ENCODE measurements at places on chromosomes 7 and 10.

DNA sequence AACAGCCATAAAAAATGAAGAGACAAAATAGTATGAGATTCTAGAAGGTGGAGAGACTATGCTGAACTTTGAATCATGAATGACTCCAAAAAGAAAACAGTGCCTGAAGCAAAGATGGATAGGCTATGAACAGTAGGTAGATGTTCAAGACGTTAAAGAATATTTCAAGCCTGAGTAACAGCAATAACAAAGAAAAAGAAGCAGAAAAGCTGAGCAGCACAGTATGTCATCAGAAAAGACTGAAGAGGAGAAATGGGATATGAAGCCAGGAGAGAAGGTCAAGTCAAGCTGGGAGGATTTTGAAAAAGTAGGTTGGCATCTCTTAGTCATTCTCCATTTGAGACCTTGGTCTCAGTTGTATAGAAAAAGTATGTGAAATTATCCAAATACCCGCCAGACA, 484.4 kb downstream of the SORCS1 start:
- DNase-seq, result no peak

DNA sequence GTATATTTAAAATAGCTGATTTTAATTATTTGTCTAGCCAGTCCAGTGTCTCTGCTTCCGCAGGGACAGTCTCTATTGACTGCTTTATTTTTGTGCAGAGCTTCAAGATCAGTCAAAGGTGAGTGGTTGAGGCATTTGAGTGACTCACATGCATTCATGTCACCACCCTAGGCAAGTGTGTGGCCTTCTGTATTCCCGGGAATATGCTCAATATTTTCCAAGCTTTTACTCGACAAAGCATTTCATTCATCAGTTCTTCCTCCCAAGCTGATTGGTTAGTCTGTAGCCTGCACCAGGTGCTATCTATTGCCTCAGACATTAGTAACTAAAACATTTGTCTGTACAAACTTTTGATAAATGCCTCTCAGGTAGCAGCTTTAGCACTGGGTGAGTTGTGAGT, 471.5 kb upstream of the NRG3 start:
- no peak for DNase-seq

GRCh38 chr10:64486149-64486548, 964.9 kb downstream of the REEP3 start:
- DNase-seq, result no peak

DNA sequence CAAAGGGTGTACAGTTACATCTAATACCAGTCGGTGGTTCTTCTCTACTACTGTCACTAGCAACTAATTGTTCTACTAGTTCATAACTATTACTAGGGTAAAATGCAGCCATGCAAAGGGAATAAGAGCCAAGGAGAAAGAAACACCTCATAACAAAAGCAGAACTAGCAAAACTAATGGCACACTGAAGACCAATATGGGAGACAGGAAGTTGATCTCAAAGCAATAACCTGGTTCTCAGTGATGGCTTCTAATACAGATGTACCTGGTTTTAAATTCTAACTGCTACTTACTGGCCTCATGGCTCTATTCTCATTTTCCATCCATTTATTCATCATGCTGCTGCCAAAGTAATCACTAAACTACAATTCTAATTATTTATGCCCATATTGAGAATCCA, 170.3 kb downstream of the SEMA3E start:
- no peak for DNase-seq

DNA sequence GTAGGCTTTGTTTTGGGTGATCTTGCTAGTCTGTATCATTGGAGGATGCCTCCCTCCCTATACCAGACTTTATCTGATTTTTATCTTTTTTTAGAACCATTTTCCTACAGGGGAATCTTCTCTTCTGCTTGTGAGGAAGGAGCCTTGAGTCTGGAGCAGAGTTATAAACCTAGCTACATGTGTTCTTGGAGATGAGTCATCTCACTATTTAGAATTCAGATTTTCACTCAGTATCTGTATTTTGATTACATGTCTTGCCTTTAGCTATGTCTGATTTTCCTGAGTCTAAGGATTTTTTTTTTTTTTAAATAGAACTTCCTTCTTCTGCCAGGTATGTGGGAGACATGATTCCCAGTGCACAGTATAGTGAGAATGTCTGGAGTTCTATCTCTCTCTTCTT, 211.6 kb upstream of the MBL2 start:
- DNase-seq, result no peak

GRCh38 chr10:15197911-15198310, 29.4 kb upstream of the NMT2 start:
- no peak for DNase-seq

DNA sequence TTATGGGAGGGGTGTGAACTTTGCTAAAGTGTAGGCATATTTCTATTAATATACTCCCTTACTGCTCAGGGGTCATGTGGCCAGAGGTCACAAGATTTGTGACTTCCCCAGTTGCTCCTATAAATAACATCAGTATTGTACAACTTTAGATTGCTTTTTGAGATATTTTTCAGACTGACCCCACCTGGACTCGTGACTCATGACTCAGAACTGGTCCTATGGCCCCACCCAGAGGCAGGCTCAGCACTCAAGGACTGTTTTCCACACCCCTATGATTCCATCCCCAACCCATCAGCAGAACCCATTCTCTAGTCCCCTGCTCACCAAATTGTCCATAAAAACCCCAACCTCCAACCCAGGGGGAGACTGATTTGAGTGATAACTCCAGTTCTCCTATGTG, 2.7 kb upstream of the CUL2 start:
- no peak for DNase-seq

GRCh38 chr7:155862123-155862892, 50.0 kb upstream of the SHH start:
- no peak for DNase-seq

- DNase-seq, result no peak
These were observed 221.3 kb downstream of the SKIDA1 start for GRCh38 chr10:21304198-21304597.

DNA sequence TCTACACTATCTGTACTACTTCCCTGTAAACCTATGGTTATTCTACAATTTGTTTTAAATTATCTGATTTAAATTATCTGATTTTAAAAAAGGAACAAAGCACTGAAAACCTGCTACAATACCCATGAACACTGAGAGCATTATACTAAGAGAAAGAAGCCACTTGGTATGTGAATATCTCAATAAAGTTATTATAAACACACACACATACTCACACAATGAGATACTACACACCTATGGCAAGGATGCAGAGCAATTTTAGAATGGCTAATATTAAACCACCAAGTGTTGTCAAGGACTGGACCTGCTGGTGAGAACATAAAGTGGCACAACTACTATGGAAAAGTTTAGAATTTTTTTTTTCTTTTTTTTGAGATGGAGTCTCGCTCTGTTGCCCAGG, 82.7 kb downstream of the IGF2BP3 start:
- DNase-seq, result no peak

DNA sequence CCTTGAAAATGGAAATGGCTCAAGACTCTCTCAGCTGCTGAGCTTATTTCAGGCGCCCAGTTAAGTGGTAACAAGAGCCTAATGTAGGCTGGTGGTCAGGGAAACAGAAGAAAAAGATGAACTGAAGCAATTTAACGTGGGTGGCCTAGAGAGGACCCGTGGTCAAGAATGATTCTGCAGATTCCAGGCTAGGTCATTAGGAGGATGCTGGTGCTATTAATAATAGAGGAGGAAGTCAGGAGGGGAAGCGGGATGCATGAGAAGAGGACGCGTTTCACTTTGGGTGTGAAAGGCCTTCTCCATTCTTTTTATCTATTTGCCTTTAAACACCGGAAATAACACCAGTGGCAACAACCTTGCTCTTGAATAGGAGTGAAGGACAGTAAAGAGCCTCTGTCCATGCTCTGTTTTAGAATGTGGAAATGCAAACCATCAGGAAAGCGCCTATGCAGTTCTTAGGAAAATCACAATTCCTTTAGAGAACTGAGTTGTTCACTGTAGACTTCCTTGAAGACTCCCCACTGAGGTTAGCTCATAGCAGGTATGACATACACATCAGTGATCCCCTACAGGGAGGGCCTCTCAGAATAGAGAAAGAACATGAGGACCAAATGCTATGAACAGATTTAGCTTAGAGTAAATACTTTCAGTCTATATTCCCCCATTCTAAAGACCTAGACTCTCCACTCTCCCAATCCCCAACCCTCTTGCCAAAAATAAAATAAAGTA, 8.6 kb downstream of the LIPA start:
- DNase-seq, result no peak

DNA sequence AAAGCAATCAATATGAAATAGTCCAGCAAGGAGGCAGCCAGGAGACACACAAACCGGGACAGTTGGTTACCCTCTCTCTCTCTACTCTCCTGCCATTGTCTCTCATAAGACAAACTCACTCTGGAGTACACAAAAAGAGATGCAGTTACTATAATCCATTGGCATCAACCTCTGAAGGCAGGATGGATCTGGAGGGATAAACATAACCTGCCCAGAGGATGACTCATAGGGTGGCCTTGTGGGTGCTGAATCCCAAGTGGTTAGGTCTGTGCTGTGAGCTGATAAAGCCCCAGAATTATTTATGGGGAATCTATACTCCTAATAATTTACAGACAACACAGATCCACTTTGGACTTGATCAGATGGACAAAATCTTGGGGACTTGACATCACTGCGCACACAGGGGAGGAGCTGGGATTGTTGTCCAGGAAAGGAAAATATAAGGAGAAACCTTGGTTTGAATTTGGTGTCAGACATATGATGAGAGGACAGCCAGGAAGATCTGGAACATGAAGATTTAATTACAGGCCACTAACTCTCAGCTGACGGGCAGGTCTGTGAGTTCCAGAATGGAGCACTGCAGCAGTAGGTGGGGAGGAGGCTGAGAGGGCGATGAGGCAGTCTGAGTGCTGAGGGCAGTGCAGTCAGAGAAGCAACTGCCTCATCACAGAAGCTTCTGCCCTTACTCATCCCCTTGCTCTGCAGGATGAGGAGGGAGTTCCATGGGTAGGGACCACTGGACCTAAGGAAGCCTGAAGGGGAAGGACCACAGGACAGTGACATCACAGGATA, 113.9 kb upstream of the PRSS58 start:
- no peak for DNase-seq

- DNase-seq, result no peak
These were observed 39.7 kb upstream of the SAMD8 start for GRCh38 chr10:75071756-75072155.

DNA sequence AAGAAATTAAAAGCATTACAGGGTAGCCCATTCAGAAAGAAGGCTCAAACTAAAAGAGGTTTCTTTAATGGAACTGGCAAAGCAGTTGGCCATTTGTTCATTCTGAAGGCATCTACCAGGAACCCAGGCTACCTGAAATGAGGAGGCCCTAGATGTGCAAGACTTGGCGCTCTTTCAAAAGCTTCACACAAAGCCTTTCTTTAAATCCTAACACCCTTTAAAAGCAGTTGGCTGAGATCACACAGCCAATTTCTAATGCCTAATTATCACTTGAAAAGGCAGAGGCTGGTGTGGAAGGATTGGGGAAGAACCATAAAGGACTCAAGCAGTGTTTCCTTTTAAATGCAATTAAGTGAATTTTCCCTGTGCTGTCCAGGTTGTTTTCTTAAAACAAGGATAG, 23.2 kb downstream of the PPP1R17 start:
- no peak for DNase-seq

- no peak for DNase-seq
These were observed 96.1 kb downstream of the SH3PXD2A start for GRCh38 chr10:103759100-103759781.

DNA sequence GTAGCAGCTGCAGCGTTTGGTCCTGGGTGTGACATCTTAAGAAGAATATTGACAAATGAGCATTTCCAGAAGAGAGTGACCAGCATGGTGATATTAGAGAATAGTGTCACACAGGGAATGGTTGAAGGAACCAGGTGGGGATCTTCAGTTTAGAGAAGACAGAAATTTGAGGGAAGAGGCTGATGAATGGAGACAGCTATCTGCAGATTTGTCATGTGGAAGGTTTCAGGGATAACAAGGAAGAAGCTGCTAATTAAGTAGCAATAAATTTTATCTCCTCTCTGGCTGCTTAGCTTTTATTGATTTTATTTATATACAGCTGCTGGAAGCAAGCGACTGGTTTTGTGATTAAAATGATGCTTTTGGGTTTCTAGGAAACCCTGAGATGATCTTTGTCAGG, 26.0 kb downstream of the SDK1 start:
- no peak for DNase-seq

DNA sequence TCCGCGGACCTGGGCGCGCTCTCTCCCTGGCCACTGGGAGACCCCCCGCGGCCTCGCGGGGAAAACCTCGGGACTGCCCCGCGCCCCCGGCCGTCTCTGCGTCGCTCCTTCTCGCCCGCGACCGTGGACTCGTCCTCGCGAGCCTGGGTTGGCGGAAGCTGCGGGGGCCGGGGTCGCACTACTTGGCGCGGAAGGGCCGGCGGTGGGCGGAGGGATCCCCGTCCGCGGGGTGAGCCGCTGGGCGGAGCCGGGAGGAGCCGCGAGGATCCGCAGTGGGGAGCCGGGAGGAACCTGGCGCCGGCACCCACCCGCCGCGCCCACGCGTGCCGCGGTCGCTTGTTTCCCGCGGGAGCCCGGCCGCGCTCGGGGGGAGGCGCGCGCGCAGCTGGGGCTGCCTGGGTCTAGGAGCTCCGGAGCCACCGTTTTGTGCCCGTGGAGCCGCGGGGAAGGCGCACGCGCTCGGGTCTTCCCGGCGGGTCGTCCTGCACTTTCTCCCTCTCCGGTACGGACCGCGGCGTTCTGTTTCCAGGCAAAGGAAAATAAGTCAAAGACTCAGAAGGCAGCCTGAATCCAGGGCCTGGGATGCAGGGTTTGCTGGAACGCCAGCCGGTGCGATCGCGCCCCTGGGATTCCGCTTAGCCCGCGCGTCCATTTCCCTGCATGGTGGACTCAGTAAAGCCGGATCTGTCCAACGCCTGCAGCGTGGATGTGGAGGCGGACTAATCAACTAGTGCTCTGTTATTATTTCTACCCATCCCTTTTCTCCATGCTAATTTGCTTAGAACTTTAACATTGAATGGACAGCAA, 28.7 kb upstream of the KMT2C start:
- peak; percentile 23 for DNase-seq

DNA sequence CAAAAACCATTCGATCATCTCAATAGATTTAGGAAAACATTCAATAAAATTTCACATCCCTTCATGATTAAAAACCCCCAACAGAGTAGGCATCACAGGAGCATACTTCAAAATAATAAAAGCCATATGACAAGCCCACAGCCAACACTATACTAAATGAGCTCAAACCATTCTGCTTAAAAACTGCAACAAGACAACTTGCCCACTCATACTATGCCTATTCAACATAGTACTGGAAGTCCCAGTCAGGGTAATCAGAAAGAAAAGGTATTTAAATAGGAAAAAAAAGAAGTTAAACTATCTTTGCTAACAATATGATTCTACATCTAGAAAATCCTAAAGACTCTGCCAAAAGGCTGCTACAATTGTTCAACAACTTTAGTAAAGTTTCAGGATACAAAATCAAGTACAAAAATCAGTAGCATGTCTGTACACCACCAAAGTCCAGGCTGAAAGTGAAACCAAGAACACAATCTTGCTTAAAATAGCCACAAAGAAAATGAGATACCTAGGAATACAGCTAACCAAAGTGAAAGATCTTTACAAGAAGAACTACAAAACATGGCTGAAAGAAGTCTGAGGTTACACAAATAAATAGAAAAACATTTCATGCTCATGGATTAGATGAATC, 882.6 kb downstream of the GRM8 start:
- no peak for DNase-seq

All from SW 1271 (cell line).